Panc1 (cell line): ENCODE measurements at places on chromosomes 13 and 19.

DNA sequence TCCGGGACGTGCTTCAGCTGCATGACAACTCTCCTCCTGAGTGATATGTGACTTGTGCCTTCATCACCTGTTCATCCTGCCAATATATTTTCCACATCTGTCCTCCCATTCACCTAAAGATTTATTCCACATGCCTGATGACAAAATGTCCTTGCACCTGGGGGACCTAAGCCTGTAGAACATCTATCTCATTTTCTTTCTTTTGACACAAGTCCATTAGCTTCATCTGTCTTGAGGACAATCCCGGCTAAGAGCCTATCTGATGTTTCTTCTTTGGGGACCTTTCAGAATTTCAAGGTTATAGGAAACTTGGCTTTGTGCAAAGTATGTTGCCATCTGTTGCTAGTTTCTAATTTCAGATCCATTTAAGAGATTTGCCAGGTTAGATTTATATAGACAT is 41.1 kb downstream of the ITGBL1 start:
- no peak for DNase-seq

DNA sequence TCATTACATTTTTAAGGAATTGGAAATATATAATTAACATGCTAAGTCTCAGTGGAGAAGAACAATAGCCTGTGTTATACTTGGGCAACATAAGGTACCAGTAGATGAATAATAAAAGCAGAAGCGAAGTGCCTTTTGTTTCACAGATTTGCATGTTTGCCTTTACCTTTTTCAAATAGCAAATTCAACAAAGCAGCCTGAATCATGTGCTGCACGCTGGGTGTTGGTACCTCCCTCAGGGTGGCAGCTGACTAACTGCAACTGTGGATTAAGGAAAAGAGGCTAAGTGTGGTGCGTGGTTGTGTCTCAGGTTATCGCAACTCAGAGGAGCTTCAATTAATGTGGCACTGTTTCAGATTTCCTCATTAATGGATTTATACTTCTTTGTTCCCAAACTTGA is 189.0 kb downstream of the LMO7 start:
- DNase-seq = no peak

GRCh38 chr13:98885600-98885999 is 92.3 kb downstream of the DOCK9 start:
- no peak for DNase-seq

GRCh38 chr13:111005364-111005763 is 90.5 kb upstream of the ANKRD10 start:
- no peak for DNase-seq

DNA sequence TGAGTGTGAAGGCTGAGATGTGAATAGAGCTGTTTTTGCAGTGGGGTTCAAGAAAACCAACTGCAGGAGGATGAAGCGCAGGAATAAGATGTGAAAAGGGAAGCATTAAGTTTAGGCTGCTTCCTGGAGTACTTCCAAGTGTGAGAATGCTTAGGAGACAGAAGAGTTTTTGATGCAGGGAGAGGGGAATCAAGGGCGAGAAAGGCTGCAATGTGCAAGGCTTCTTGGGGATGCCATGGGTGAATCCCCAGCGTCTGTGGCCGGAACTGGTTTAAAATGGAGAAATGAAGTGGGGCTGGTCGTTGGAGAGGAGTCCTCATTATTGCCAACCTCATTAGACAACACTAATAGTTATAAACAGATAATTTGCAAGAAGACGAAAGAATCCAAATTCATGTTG is 764.9 kb downstream of the LIG4 start:
- no peak for DNase-seq

DNA sequence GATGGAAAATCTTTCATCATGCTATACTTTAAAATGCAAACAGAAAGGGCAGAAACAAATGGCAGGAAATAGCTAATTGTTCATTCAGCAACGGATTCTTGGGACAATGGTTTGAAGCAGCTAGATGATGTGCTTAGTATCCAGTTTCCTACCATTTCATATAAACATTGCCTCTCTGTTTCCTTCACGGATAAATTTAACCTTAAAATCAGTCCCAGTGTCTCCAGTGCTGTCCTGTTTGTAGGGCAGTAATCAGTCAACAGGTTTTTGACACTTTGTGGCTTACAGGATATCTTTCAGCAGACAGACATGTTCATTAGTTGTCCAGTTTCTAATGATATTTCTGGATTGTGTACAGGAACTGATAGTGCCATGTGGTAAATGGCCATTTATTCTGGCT is 24.7 kb upstream of the RB1 start:
- no peak for DNase-seq
